ENCODE measurements at places on chromosomes 4 and X.

DNA sequence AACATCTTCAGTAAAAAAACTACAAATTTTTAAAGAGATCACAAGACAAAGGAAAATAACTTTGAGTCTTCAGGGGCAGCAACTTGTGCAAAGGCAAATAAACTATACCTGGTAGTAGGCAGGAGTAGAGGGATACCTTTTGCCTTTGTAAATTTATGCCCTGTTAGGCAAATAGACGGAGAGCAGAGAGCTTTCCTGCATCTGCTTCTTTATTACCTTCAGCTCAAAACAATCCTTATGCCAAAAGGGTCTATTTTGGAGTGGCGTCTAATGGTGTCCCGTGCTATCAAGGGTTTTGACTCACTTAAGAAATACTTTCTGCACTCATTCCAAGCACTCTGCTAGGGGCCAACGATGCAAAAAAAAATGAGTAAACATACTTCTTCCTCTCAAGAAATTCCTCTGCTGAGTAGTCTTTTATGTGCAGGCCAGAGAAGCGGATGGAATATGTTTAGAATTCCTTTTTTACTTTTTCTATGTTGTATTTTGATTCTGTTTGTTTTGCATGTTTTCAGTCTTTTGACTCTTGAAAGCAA lies 131.9 kb downstream of the ANXA5 start:
- DNase-seq = no peak

- DNase-seq = no peak
Measured at GRCh38 chr4:173091362-173091761, 77.2 kb upstream of the GALNT7 start.

GRCh38 chrX:97367125-97367524 lies 483.4 kb downstream of the RPA4 start:
- DNase-seq = peak; percentile 22

GRCh38 chr4:152633118-152633517 lies 46.7 kb downstream of the TMEM154 start:
- DNase-seq = no peak

- peak; percentile 52 for DNase-seq
Measured at GRCh38 chr4:164383358-164384220, 370.3 kb upstream of the SMIM31 start.

DNA sequence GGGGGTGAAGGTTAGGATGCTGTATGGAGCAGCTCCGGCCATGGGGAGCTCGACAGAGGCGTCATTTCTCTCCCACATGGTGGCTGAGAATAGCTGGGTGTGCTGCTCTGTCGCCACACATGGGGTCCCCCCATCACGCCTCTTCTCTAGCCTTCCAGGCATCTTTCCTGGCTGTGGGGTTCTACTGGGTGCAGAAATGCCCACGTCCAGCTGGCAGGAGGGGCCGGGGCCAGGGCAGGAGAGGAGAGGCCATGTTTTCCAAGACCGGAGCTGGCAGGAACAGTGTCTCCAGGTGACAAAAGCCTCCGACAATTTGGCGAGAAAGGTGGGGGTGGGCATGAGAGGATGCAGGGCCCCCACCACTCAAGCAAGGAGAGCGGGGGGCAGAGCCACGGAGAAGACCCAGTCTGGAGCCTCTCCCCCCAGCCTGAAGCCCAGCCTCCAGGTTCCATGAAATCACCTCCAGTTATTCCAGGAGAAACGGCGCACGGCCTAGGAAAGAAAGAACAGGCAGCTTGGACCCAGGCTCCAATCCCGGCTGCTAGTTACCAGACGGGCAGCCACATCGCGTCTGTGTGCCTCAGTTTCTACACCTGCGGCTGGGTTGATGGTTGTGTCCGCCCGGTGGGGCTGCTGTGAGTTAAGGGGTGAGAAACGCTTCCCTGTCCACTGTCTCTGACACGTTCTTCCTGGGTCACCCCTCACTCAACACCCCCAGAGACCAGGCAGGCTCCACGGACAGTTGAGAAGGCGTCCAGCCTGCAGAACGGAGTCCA lies 27.4 kb upstream of the SPON2 start:
- DNase-seq = no peak

DNA sequence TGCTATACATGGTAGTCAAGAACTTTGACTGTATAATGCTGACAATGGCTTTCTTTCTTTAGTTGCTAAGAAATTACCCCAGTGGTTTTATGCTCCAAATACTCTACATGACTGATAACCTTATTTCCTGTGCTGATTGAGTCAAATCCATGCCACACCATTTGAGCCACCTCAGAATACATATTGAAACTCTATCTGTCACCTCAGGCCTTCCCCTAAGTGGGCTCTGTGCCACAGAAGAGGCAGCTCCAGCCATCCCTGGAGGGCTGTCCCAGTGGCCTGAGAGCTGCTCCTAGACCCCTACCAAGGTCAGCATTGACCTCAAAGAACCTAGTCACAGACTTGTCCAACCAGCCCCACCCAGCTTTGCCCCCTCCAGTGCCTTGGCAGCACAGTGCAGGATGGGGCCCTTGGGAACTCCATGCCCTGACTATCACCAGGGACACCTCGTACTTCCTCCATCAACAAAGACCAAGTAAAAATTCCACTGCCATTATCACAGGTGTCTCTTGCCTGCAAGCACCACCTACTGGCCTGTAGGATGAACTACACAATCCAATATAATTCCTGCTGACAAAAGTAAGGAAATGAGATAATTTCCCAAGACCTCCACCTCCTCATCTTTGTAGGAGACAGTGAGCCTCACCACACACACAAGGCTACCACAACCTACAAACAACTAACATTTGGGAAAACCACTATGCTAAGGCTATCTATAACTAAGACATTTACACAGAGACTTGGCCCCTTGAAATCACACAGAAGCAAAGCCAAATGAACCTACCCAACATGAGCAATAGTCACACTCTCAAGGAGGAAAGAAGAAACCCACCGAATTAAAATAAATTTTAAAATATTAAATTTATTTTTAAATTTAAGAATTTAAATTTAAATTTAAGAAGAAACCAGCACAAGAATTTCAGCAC lies 239.9 kb downstream of the NKX6-1 start:
- DNase-seq = no peak

GRCh38 chrX:150944233-150944632 lies 38.9 kb upstream of the HMGB3 start:
- DNase-seq = no peak

DNA sequence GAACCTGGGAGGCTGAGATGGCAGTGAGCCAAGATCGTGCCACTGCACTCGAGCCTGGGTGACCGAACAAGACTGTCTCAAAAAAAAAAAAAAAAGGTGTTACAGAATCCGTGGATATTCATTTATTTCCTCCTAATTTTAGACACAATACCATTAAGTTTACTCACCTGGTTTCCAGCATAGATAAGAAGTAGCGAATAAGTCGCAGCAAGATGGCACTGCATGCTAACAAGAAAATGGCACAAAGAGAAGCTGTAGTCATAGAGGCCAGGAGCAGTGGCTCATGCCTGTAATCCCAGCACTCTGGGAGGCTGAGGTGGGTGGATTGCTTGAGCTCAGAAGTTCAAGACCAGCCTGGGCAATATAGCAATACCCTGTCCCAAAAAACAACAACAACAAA lies 17.0 kb upstream of the MOB1B start:
- DNase-seq = no peak

DNA sequence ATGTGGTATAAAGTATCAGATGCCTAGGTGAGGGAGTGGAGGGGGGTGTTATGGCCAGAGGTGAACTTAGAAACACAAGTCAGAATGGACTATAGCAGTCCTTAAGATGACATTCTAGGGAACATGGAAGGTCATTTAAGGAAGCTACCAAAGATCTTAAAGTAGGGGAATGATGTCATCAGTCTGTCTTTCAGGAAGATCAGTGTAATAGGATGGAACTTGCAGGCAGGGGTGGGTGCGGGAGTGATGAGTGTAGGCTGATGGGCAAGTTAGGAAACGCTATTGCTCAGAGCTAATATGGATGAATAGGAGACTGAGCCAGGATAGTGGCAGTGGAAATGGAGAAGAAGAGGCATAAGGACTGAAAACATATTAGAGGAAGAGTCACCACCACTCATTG lies 27.5 kb upstream of the CWH43 start:
- DNase-seq = no peak
